ENCODE measurements at places on chromosomes 1 and 21. TPM values are rescaled to one million over a fixed set of nuclear protein-coding genes. Genes with fewer than 3 reads are reported as not detected.

DNA sequence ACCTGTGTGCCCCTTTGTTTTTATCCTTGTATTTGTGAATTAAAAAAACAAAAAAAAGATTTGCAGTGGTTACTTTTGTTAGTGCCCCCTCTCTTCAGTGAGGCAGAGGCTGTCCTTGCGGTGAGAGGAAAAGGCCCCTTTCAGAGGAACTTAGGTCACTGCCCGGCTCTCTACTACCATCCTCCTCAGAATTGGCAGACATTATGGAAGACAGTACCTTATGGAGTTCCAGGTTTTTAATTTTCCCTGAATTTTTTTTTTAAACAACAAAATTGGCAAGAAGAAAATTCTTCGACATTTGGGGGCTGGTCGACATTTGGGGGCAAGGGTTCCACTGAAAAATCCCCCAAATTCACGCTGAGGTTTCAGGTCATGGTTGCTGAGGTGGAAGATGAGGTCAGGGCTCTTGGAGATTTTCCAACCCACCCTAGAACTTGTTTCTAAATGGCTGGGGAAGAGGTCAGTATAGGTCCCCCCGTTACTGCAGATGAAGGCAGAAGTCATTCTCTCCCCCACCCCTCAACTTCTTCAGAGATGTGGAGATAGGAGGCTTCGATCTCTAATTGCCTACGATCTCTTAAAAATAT lies 5.3 kb downstream of the RXFP4 start:
- H3K4me1 ChIP-seq, result peaks cover 47% of the 10 kb centered on the region
- H3K36me3 ChIP-seq, result peaks cover 48% of the 10 kb centered on the region
- no peak overlapping the region for H3K4me3 ChIP-seq
- DNase-seq, result no peak

DNA sequence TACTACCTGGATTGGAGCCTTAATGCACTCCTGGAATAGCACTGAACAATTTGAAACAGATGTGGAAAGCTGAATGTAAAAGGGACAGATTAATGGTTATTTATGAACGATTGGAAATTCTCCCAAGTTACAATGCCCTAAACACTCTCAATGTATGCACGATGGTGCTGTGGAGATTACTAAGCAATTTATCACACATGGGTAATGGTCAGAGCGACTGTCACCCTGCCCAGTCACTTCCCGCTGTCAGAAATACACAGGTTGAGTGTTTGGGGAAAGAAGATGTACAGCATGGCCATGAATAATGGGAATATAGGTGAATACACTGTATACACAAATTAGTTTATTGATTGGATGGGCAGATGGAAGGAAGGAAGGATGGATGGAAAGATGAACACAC lies 342.4 kb downstream of the VAV3 start:
- no peak overlapping the region for H3K4me3 ChIP-seq
- H3K4me1 ChIP-seq, result no peaks in the 10 kb centered on the region
- no peak overlapping the region for H3K27ac ChIP-seq

RIPPLY3 gene
- total RNA-seq, result not detected

LCE1E gene
- not detected for total RNA-seq

KCNJ15 gene
- not detected for total RNA-seq

Data from CD4-positive, alpha-beta T cell (primary cell).